ENCODE measurements at places on chromosomes 4 and X. TPM values are rescaled to one million over a fixed set of nuclear protein-coding genes. Genes with fewer than 3 reads are reported as not detected.

- no peak for DNase-seq
These were observed 20.3 kb downstream of the APOO start for GRCh38 chrX:23887451-23887850.

- DNase-seq = no peak
These were observed 88.6 kb downstream of the APBB2 start for GRCh38 chr4:41125558-41126311.

DNA sequence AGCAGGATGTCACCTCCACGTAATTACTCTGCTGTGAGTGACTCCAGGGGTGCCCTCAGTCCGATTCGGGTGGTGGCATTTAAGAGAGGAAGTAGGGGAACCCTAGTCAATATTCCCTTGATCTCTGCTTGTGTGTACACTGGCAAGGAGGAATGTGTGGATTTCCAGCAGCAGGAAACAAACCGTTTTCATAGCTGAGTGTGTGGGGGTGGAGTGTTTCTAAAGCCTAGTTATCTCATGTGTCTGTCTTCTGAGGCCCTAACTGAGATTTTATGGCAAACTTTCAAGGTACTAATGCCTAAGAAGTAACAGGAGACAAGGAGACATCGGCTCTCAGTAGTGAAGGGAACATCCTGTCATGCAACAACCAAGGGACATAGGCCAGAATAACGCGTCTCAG, 6.6 kb upstream of the CLDN24 start:
- no peak for DNase-seq

The MID2 gene
- 0.16 TPM for polyA plus RNA-seq

The SMARCA5 gene
- polyA plus RNA-seq = 7.5 TPM

The RBMXL3 gene
- polyA plus RNA-seq = not detected

The HMX1 gene
- 0.20 TPM for polyA plus RNA-seq
